ENCODE measurements at places on chromosomes 11 and 22. TPM values are rescaled to one million over a fixed set of nuclear protein-coding genes. Genes with fewer than 3 reads are reported as not detected.

- H3K27ac ChIP-seq, result no peak overlapping the region
- DNase-seq, result peak; percentile 63
- H3K36me3 ChIP-seq, result no peaks in the 10 kb centered on the region
- H3K4me1 ChIP-seq, result peaks cover 37% of the 10 kb centered on the region
- H3K27me3 ChIP-seq, result peaks cover 90% of the 10 kb centered on the region
- no peak overlapping the region for H3K4me3 ChIP-seq
Observed at GRCh38 chr11:128686745-128687177, 7.1 kb upstream of the FLI1 start.

DNA sequence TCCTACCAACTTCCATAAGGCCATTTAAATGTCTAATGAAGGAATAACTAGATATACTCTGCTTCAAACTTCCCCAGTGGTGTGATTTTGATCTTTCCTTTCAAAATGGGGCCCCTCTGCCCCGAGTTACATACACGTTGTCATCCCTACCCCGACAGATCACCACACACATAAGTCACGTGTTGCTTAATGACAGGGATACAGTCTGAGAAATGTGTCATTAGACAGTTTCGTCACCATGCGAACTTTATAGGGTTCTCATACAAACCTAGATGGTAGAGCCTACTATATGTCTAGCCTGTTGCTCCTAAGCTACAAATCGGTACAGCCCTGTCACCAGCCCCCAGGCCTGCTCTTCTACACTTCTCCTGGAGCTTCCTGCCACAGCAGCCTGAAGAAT is 49.8 kb upstream of the SCUBE2 start:
- H3K27ac ChIP-seq, result no peak overlapping the region
- H3K36me3 ChIP-seq, result no peaks in the 10 kb centered on the region
- no peaks in the 10 kb centered on the region for H3K27me3 ChIP-seq
- peaks cover 24% of the 10 kb centered on the region for H3K4me1 ChIP-seq

- no peaks in the 10 kb centered on the region for H3K27me3 ChIP-seq
- peaks cover 27% of the 10 kb centered on the region for H3K4me1 ChIP-seq
- H3K36me3 ChIP-seq, result no peaks in the 10 kb centered on the region
- peak overlapping the region; percentile 99 for H3K27ac ChIP-seq
Observed at GRCh38 chr11:65662247-65662798, 393 bp downstream of the RELA start.

DNA sequence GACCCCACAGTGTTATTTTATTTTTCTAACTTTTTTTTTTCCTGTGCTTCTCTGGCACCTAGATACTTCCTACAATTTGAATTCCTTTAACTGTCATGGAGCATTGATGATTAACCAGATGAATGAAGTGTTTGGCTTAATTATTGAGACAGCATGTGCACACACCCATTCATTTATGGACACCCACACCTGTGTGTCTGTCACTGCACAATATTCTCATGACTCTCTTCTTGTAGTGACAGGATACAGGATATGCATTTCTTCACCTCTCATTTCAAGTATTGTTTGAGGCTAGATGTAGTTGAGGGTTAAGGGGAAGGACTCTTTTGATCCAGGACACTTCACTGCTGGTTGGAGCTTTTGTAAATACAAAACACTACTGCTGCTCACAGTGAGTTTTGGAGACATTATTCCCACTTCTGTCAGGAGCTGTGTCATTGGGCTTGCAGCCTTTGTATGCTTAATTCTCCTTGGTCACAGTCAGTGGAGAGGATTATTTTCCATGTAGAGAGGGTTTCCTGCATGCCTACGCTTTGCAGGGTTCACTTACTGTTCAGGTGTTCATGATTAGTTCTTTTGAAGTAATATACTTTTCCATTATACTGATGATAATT is 33.5 kb downstream of the SPECC1L start:
- H3K27ac ChIP-seq, result peak overlapping the region; percentile 87
- no peak for DNase-seq
- H3K36me3 ChIP-seq, result no peaks in the 10 kb centered on the region

- DNase-seq, result no peak
- no peaks in the 10 kb centered on the region for H3K36me3 ChIP-seq
- no peaks in the 10 kb centered on the region for H3K27me3 ChIP-seq
- H3K4me1 ChIP-seq, result peaks cover 10% of the 10 kb centered on the region
- peak overlapping the region; percentile 50 for H3K4me3 ChIP-seq
- H3K27ac ChIP-seq, result peak overlapping the region; percentile 92
Observed at GRCh38 chr11:66311470-66311964, 5.3 kb downstream of the CD248 start.

The PRR14L gene
- 53.7 TPM for total RNA-seq

The SCGB2A2 gene
- total RNA-seq, result not detected

- DNase-seq, result no peak
- no peak overlapping the region for H3K27ac ChIP-seq
- no peak overlapping the region for H3K4me3 ChIP-seq
- no peaks in the 10 kb centered on the region for H3K27me3 ChIP-seq
Observed at GRCh38 chr11:77441426-77441825, 32.5 kb downstream of the PAK1 start.

DNA sequence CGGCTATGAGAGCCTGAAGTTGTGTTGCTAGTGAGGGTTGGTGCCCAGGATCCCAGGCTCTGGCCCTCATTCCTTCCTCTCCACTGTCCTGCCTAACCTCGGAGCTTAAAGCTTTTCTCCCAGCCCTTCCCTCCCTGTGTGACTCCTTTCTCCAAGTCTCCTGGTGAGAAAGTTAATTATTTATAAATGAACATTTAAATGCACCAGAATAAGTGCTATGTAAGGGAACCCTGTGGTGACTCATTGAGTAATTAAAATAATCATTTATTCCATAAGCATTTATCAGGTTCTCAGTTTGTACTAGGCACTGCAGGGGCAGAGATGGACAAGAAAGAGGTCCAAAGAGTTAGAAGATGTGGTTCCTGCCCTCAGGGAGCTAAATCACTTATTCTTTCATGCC is 89.1 kb upstream of the ISX start:
- no peaks in the 10 kb centered on the region for H3K36me3 ChIP-seq
- no peaks in the 10 kb centered on the region for H3K4me1 ChIP-seq
- DNase-seq, result no peak
- no peak overlapping the region for H3K27ac ChIP-seq

The STK33 gene
- total RNA-seq, result 2.0 TPM

The DMC1 gene
- total RNA-seq, result 0.68 TPM

The CASP5 gene
- 35.5 TPM for total RNA-seq

- H3K27me3 ChIP-seq, result no peaks in the 10 kb centered on the region
- H3K36me3 ChIP-seq, result no peaks in the 10 kb centered on the region
- H3K27ac ChIP-seq, result no peak overlapping the region
- DNase-seq, result no peak
- H3K4me1 ChIP-seq, result peaks cover 6% of the 10 kb centered on the region
- no peak overlapping the region for H3K4me3 ChIP-seq
Observed at GRCh38 chr11:46499821-46500220, 94.0 kb downstream of the AMBRA1 start.

The TMEM45B gene
- total RNA-seq, result 336 TPM

DNA sequence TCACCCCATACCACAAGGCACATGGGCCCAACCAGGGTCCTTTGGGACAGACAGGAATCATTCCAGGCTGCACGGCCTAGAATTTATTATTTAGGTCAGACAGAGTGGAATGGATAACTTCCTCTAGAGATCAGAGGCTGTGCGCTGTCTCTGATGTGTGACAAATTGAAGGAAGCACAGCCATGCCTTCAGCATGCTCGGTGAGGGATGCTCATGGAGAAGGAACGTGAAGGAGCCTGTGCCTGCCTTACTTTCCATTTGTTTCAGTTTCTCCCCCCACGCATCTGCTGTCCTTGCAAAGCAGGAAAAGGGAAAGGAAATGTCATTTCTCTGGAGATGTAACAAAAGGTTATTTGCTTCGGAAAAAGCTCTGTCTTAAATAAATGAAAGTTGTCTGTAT is 644.1 kb downstream of the OPCML start:
- H3K4me3 ChIP-seq, result no peak overlapping the region
- no peaks in the 10 kb centered on the region for H3K27me3 ChIP-seq
- H3K4me1 ChIP-seq, result no peaks in the 10 kb centered on the region
- no peaks in the 10 kb centered on the region for H3K36me3 ChIP-seq

DNA sequence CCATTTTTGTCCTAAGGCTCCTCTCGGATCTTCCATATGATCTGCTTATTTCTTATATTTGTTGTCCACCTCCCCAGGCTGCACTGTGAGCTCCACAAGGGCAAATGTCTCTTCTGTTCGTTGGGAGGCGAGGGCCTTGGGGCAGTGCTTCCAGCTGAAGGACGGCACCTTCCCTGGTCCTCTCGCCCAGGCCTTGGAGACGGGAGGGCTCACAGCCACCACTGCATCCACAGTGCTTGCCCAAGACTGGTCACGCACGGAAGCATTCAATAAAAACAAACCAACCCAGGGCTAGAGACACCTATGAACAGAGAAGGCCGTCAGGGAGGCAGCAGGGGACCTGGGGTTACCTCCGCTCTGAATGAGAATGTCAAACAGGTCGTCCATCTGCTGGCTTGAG is 46.2 kb downstream of the SGSM3 start:
- H3K4me1 ChIP-seq, result peaks cover 14% of the 10 kb centered on the region
- no peaks in the 10 kb centered on the region for H3K27me3 ChIP-seq
- peaks cover 30% of the 10 kb centered on the region for H3K36me3 ChIP-seq
- H3K27ac ChIP-seq, result no peak overlapping the region
- no peak for DNase-seq
- no peak overlapping the region for H3K4me3 ChIP-seq

GRCh38 chr11:66443602-66444001 is 5.0 kb upstream of the MRPL11 start:
- no peak overlapping the region for H3K4me3 ChIP-seq
- no peak overlapping the region for H3K27ac ChIP-seq
- DNase-seq, result no peak

DNA sequence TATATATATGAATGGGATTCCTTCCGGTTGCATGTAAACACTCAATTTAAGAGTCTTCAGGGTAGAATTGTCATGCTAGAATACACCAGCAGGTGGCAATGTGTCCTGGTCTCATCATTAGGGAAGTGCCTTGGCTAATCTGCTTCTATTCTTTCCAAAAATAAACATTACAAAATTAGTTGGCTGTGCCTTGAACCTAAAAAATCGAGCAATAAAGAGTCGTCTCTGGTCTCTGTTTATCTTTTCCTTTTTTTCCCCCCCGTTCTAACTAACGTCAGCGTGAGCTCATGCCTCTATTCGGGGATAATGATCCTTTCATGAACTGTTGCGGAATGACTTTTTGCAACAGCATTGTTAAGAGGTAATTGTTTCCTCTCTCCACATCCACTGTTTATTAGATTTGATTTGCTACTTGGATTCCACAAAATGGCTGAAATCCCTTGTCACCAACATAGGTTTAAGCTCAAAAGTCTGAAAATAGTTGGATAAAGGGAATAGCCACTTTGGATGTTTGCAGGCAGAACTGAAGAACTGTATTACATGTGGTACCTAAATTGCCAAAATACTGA is 1.2 kb upstream of the ARHGEF12 start:
- no peaks in the 10 kb centered on the region for H3K27me3 ChIP-seq
- peak overlapping the region; percentile 99 for H3K27ac ChIP-seq
- peak overlapping the region; percentile 85 for H3K4me3 ChIP-seq
- no peaks in the 10 kb centered on the region for H3K36me3 ChIP-seq
- peaks cover 17% of the 10 kb centered on the region for H3K4me1 ChIP-seq

The KCNQ1OT1 gene
- total RNA-seq, result 1.8 TPM

DNA sequence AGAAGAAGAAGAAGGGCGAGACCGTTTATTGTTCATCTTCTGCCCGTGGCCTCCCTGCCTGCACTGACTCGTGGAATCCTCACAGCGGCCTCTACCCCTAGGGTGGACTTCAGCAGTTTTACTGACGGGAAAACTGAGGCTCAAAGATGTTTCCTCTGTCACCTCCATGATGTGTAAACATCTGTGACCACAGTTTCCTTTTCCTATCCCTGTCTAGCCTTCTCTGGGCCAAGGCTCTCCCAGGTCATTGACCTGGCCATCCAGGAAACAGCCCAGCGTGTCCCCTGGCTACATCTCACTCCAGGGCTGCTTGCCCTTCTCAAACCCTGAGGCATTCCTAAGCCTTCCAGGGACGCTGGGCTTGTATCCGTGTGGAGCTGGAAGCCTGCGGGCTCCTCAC is 49.0 kb upstream of the GCAT start:
- H3K27me3 ChIP-seq, result no peaks in the 10 kb centered on the region
- H3K36me3 ChIP-seq, result no peaks in the 10 kb centered on the region
- H3K4me1 ChIP-seq, result peaks cover 2% of the 10 kb centered on the region
- H3K27ac ChIP-seq, result no peak overlapping the region
- DNase-seq, result no peak

GRCh38 chr22:31871480-31871879 is 72.9 kb upstream of the YWHAH start:
- peak overlapping the region; percentile 40 for H3K27ac ChIP-seq
- peaks cover 7% of the 10 kb centered on the region for H3K4me1 ChIP-seq
- DNase-seq, result no peak
- no peaks in the 10 kb centered on the region for H3K27me3 ChIP-seq
- H3K36me3 ChIP-seq, result no peaks in the 10 kb centered on the region

The RBM14 gene
- 70.1 TPM for total RNA-seq

The DDTL gene
- total RNA-seq, result not detected

DNA sequence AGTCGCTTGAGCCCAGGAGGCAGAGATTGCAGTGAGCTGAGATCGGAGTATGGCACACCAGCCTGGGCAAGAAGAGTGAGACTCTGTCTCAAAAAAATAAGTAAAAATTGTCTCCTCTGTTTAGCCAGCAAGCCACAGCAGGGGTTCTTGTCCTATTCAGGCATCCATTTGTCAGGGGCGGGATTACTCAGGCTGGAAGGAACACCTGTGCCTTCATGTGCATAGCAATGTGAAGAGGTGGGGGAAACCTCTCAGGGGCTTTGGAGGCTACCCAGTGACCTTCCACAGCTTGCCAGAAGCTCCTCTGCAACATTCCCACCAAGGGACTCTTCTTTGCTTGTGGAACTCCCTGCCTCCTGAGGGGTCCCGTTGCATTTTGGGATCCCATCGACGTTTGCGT is 63.3 kb downstream of the FBLN1 start:
- no peaks in the 10 kb centered on the region for H3K4me1 ChIP-seq
- no peak overlapping the region for H3K4me3 ChIP-seq
- H3K27me3 ChIP-seq, result peaks cover 12% of the 10 kb centered on the region
- H3K27ac ChIP-seq, result no peak overlapping the region

DNA sequence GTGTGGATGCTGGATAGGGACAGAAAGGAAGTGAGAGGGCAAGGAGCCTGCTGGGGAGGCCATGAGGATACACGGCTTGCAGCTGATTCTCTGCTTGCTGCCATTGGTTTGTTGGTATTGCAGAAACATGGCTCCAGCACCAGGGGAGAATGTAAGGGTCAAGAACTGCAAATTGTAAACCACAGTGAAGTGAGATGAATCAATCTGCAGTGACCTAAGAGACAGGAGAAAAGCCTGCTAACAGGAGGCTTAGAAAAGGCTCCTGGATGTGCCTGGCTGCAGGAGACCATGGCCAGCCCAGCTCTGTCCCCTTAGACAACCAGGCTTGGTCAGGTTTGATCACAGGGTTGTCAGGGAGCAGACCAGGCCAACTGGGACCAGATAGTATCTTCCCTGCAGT is 233.7 kb upstream of the CADM1 start:
- no peak for DNase-seq
- no peaks in the 10 kb centered on the region for H3K27me3 ChIP-seq
- H3K4me3 ChIP-seq, result no peak overlapping the region
- H3K36me3 ChIP-seq, result no peaks in the 10 kb centered on the region
